Type B pancreatic cell (in vitro differentiated cells): ENCODE measurements at places on chromosomes 4 and X. TPM values are rescaled to one million over a fixed set of nuclear protein-coding genes. Genes with fewer than 3 reads are reported as not detected.

GAGE12E gene
- total RNA-seq = not detected in 2 replicates

UGT2A1 gene
- total RNA-seq = not detected in 2 replicates

ZNF711 gene
- 14.6 and 25.7 TPM in 2 replicates for total RNA-seq

GAR1 gene
- total RNA-seq = 27.9 and 44.7 TPM in 2 replicates

CENPVL3 gene
- total RNA-seq = 2.1 and 2.9 TPM in 2 replicates

DCTD gene
- total RNA-seq = 58.7 and 80.3 TPM in 2 replicates

DGKQ gene
- 17.0 and 21.2 TPM in 2 replicates for total RNA-seq

GYG2 gene
- total RNA-seq = 19.7 and 49.2 TPM in 2 replicates

RAI2 gene
- 5.7 and 7.9 TPM in 2 replicates for total RNA-seq

ADAM29 gene
- total RNA-seq = 0.29 TPM in 1 of 2 replicates, not detected in the other

SLC38A5 gene
- 1.8 and 4.6 TPM in 2 replicates for total RNA-seq
